ENCODE measurements at places on chromosomes 16 and 17. TPM values are rescaled to one million over a fixed set of nuclear protein-coding genes. Genes with fewer than 3 reads are reported as not detected.
A peak's percentile ranks its signal among the peaks of the same experiment; 100 is the strongest.

The SHISA9 gene
- total RNA-seq, result 0.24 TPM

The DOC2B gene
- total RNA-seq, result not detected

The KRT33B gene
- not detected for total RNA-seq

The BCAR1 gene
- total RNA-seq, result 124 TPM

The KRTAP9-1 gene
- total RNA-seq, result not detected

The STAT5A gene
- total RNA-seq, result 0.18 TPM

The NETO2 gene
- total RNA-seq, result 31.1 TPM

The AGRP gene
- total RNA-seq, result not detected

The G6PC1 gene
- total RNA-seq, result not detected

The TMEM235 gene
- total RNA-seq, result not detected

The CES3 gene
- total RNA-seq, result 3.8 TPM

The DHX38 gene
- total RNA-seq, result 46.6 TPM

The CACNG4 gene
- 1.4 TPM for total RNA-seq

The CCL4L2 gene
- not detected for total RNA-seq

GRCh38 chr17:56131431-56131830 is 21.8 kb upstream of the ANKFN1 start:
- DNase-seq, result no peak

DNA sequence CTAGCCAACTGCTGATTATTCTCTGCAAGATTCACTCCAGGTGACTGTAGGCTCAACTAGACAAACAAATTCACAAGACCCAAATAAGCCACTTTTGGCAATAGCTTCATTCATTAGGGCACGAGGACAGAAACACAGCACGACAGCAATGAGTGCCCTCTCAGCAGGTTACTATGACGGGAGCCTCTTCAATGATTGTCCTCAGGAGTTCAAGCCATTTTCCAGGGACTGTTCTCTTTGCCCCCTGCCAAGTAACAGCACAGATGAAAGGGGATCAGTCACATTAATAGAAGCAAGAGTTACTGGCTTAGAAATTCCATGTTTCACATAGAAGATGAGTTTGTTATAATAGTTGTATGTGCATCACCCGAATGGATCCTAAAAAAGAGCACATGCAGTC is 712.2 kb downstream of the CDH8 start:
- no peak for DNase-seq

- DNase-seq, result peak; percentile 57
These were observed 105.8 kb downstream of the NOG start for GRCh38 chr17:56699186-56699894.

DNA sequence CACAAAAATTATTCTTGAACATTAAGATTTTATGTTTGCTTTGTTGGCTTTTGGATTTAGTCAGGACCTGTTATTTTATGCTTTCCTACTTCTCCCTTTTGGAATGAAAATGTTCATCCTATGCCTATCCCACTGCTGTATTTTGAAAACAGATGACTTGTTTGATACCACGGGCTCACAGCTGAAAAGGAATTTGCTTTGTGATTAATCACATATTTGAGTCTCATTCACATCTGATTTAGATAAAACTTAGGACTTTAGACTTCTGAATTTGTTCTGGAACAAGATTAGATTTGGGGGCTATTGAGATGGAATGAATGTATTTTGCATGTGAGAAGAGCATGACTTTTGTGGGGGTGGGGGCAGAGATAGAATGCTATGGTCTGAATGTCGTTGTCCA is 1012.6 kb downstream of the CDH11 start:
- DNase-seq, result no peak

- no peak for DNase-seq
These were observed 86.0 kb upstream of the LHX1 start for GRCh38 chr17:36851250-36851649.

DNA sequence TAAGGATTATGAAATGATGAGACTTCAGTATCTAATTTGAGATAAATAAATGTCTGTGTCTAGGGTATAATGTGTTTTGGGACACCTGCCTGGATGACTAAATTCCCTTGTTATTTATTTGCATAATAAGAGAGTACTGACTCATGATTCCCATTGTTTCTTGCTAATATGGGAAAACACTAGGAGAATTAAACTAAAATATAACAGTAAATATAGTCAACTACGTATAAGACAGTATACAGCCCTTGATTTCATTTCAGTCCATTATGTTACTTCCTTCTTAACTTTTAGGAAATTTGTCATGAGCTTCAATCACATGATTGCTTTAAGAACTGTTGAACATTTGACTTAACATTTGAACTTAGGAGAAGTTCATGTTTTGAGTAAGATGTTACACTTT is 62.4 kb downstream of the VMP1 start:
- no peak for DNase-seq

GRCh38 chr17:60305141-60305540 is 86.8 kb downstream of the USP32 start:
- no peak for DNase-seq

GRCh38 chr16:49622421-49623402 is 233.2 kb downstream of the ZNF423 start:
- no peak for DNase-seq

GRCh38 chr17:59372138-59372751 is 40.8 kb downstream of the YPEL2 start:
- peak; percentile 82 for DNase-seq

DNA sequence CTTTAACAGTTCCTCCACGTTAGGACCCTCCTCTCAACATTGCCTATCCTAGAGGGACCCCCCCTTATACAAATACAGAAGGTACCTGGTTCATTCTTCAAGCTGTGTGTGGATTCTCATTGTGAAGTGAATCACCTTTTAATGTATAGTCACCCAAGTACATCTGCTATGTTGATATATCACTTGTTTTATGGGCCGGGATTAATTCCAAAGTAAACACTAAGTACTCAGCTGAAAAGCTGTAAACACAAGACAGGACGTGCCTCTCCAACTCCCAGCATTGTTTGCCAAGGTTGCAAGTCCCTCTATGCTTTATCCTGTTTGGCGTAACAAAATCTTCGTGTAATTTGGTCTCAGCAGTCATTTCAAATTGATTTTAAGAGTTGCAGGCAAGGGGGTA is 123.6 kb downstream of the RBFOX1 start:
- DNase-seq, result no peak

GRCh38 chr16:53111078-53111791 is 56.4 kb downstream of the CHD9 start:
- DNase-seq, result no peak

DNA sequence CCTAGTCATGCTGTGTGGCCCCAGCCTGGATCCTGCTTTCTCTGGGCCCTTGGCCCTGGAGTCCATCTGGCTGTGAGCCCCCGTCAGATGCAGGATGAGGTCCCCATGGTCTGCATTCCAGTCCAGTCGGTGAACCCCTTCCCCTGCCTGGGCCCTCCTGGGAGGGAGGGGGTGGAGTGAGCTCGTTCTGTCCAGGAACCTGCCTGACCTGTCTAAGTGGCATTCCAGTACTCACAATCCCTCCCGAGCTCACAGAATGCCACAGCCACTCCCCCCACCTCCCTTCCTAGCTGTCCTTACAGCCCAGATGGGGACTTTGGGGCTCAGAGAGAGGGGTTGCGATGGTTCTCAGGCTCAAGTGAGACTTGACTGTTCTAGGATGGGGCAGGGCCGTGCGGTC is 15.5 kb downstream of the SPNS2 start:
- no peak for DNase-seq

DNA sequence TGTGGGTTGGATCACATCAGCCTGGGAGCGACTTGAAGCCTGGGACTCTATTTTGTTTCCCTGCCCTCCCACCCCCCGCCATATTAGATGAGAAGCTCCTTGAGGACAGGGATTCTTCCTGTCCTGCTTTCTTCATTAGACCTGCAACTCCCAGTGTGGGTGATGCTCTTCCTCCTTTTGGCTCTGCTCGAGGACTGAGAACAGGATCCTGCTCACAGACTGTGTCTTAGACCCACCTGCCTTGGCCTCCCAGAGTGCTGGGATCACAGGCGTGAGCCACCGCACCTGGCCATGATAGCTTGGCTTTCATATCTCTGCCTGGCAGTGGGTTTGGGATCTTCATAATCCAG is 21.5 kb upstream of the TNS4 start:
- DNase-seq, result no peak

- DNase-seq, result no peak
These were observed 17.3 kb upstream of the ATP6V0C start for GRCh38 chr16:2496223-2497115.

DNA sequence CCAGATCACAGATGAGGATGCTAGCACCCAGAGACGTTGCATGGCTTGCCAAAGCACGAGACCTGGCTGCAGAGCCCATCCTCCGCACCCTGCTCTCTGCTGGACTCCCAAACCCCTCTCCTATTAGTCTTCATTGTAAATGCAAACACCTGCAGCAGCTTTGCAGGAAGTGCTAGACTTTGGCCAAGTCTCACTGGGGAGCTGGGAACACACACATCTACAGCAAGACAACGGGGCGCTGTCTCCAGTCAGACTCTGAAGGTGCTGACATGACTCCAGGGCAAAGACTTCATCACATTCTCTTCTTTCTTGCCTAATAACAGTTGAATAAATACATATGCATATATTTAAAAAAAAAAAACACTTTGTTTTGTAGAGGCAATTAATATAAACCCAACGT is 43.8 kb downstream of the CYTH1 start:
- DNase-seq, result no peak
